ENCODE measurements at places on chromosomes 4 and X.

DNA sequence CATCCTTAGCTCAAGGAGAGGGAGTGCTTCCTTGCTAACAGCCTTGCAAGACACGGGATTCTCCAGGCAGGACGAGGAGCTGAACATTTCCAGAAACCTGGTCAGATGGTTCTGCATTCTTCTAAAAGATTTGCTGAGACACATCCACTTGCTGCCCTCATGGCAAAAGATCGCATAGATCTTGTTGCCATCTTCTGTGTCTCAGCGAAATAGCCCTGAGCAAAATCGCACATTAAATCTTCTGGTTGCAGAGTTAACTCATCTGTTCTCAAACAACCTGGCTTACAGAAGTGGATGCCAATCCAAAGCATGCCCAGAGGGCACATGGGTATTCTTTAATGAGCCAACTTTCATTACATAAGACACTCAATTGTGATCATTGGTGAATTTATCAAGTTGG is 167.5 kb downstream of the PRKX start:
- no peak for DNase-seq

GRCh38 chr4:40722576-40723161 is 27.1 kb upstream of the NSUN7 start:
- DNase-seq: no peak

DNA sequence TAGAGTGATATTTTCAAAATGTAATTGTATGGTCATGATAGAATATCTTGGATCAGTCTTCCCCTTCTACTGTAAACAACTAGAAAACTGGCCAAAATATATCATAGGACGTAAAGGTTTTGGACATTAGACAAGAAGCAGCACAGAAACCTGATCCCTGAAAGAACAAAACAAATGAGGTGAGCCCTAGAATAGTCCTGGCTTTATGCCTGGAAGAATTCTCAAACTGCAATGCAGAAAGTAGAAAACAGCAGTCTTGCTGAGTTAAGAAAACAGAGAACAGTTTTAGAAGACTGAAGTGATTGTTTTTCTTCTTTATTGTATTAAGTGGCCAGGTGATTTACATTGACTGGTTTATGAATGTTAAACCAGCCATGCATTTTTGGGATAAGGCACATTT is 19.5 kb downstream of the NSUN7 start:
- no peak for DNase-seq

DNA sequence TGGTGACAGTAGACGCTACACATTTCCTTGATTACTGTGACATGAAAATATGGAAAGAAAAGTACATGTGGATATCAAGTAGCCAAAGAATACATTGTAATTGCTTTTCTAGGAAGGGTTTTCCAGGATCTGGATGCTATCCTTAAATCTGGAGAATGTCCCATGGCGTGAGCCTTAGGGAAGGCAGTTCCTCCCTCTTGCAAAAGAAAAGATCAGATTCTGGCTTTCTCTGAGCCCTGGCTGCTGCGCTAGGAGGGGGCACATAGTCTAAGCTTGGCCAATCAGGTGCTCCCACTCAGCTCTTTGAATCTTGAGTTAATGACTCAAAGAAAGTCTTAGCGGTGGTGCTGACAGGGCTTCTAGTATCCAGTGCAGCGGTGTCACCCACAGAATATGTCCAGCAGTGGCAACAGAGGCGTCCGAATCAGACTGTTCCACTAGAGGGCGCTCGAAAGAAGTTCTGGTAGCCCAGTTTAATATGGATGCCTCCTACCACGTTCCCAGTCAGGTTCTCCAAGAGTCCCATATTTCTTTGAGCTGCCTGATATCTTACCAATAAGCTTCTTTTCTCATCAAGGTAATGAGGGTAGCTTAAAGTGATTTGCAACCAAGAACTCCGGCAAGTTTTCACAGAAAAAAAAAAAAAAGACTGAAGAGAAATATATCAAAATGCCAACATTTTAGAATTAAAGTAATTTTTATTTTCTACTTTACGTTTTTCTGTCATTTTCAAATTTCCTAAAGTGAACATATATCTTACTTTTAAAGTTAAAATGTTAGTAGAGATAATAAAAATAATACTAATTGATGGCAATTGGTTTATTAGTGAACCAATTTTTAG is 213.4 kb upstream of the S100G start:
- DNase-seq: peak; percentile 30

DNA sequence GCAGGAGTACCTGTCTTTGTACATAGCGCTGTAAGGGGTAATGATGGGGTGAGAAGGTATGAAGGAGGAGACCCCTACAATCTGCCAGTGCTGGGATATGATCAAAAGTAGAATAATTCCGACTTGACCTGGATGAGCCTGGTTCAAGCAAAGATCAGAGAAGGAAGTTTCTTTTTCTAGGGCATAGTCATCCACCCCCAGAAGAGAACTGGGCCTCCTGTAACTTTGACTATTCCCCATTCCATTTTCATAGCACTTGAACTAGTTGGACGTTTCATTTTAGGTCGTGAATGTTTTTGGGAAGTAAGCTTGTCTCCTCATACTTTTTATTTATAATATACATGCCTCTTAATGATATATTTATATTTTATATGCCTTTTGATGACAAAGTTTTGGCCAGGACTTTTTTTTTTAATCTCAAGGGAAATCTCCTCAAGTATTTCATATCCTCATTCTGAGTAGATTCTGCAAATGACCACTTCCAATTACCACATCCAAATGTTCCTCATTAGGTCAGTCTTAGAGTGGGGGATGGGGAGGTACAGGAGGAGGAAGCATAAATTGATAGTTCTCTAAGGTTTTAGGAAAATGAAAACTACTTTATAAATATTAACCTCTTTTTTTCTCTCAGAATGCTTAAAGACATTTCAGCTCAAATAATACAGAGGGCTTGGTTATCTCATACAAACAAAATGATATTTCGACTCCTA is 3.5 kb downstream of the CXorf58 start:
- DNase-seq: no peak

- DNase-seq: no peak
Observed at GRCh38 chrX:150664290-150664689, 28.9 kb upstream of the MTMR1 start.

- no peak for DNase-seq
Observed at GRCh38 chr4:25271866-25272265, 38.0 kb downstream of the PI4K2B start.

DNA sequence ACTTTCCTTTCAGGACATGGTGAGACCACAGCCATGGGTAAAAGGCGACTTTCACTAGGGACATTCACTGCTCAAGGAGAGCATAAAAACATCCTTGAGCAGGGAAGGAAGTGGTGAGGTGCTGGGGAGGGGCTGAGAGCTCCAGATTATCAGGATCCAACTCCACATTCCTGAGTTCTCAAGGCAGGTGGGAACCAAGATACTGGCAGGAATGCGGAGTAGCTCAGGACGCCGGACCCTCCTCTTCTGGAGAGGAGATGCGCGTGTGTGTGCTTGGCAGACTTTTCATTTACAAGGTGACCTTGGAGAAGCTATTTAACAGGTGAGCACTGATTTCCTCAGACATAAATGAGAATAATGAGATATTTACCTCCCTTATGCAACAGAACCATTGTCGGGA is 41.3 kb upstream of the TXK start:
- no peak for DNase-seq

DNA sequence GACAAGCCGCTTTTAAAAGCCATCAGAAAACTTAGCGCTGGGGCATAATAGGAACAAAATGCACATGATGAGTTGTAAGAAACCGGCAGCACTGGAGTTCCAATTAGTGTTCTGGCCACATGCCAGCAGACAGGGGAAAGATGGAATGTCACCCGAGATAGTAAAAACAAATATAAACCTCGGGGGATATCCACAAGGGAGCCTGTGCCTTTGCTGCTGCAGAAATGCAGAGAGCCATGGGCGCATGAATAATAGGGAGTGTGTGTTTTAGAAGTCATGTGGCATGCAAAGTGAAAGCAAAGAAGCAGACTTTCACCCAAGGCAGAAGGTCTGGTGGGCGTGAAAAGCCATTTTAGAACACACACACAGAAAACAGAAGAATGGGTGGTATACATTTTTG is 19.1 kb downstream of the GPRASP3 start:
- no peak for DNase-seq

GRCh38 chrX:68945081-68945602 is 116.3 kb downstream of the EFNB1 start:
- DNase-seq: no peak

- DNase-seq: no peak
Observed at GRCh38 chr4:81990898-81991297, 382.9 kb downstream of the HNRNPD start.

DNA sequence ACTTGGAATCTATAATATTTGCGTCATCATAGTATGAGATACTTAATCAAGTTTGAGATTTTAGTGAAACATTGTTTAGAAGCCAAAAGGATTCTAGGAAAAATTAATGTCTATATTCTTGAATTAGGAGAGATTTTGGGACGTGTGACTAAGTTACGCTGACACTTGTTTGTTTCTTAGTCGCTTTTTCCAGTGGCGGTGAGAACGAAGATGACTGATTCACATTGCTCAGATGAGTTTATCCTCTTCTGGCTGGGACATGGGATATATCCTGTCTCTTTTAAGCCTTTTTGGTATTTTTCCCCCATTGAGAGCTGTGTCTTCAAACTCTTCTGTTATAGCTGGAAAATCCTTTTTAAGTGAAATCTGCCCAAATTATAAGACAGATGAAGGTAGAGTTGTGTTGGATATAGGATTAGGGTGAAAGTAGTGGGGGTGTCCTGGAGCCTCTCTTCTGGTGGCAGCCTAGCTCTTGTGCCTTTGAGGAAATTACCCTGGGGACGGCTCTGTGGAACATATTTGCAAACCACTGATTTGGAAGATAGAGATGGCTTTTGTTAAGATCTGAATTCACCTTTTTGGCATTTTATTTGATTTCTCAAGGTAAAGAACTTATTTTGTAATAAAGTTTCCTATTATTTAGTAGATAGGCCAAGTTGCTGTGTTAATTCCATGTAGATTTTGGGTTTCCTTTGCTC is 49.7 kb downstream of the HTT start:
- no peak for DNase-seq

GRCh38 chr4:30068234-30068633 is 651.9 kb upstream of the PCDH7 start:
- DNase-seq: no peak

DNA sequence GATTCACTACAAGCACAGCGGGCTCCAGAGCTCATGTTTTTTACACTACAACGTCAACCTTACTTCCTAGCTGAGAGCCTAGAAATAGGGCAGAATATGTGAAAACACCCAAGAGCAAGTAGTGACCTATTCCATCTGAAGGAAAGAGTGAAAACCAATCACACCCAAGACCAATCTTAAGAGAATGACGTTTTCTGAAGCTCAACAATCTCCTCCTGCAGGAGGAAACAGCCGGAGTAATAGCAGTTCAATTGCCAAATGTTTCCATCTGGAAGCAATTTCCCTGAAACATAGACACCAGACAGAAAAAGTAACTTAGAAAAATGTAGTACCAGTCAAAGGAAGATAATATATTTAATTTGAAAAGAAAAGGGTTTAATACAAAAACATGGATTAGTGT is 142.4 kb downstream of the ANXA5 start:
- no peak for DNase-seq

DNA sequence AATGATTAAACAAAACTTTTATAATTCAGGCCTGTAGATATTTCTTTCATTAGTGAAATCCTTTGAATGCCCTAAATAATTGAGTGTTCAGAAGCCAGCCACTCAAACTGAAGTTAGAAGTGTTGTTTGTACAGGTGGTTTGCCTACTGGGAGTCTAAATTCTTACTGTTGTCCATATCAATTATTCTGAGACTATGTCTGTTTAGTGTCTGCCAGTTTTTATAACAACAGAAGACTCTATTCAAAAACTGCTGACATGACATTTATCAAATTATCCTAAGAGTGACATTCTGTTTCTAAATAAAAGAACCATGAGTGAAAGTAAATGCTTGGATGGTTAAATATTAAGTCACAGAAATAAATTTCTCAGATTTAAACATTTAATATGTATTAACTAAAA is 375.1 kb downstream of the FAT4 start:
- DNase-seq: no peak

Measured in kidney glomerular epithelial cell (primary cell).